ENCODE measurements at places on chromosomes 2 and 18.

GRCh38 chr2:108960006-108960405, 29.0 kb downstream of the EDAR start:
- no peak for DNase-seq

DNA sequence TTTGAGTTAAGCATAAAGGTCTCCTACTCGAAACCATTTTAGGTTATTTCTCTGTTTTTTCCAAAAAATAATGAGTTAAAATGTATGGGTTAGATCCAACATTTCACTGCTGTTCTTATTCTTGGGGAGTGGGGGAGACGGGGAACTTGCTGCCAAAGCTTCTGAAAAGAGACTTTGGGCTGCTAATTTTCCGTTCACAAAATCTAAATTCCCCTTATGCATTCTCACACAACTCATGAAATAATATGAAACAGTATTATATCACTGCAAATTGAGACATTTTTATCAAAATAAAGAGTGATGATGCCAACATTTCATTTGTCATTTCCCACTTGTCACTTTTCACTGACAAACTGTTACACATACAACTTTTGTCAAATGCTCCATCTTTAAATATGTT, 7.8 kb downstream of the SATB2 start:
- no peak for DNase-seq

DNA sequence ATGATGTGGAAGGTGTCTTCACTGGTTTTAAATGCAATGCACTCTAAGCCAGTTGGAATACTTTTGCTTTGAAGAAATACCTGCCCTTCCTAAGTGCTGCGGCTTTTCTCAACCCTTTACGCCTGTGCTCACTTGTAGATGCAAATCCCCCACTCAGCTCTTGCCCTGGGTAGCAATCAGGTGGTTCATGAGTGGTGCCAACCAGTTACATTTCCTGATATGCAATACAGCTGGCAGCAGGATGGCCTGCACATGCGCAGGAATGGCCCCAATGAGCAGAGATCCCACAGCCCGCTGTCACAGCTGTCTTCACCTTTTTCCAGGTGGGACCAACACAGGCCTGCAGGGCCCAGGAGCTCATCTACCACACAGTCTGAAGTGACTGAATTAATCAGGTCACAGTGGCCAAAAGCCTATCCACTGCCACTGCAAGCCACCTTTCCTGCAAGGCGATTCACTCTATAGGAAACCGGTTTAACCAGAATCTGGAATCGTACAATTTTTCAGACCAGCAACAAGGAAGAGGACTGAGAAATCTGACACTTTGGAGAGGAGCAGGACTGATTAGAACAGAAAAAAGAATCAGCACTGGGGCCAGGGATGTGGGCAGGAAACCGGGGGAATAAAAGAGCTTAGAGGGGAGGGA, 247.8 kb downstream of the MYT1L start:
- no peak for DNase-seq

- DNase-seq: no peak
Measured at GRCh38 chr18:3547891-3548615, 98.1 kb downstream of the TGIF1 start.

- DNase-seq: no peak
Measured at GRCh38 chr2:127818794-127819425, 7.9 kb upstream of the WDR33 start.

DNA sequence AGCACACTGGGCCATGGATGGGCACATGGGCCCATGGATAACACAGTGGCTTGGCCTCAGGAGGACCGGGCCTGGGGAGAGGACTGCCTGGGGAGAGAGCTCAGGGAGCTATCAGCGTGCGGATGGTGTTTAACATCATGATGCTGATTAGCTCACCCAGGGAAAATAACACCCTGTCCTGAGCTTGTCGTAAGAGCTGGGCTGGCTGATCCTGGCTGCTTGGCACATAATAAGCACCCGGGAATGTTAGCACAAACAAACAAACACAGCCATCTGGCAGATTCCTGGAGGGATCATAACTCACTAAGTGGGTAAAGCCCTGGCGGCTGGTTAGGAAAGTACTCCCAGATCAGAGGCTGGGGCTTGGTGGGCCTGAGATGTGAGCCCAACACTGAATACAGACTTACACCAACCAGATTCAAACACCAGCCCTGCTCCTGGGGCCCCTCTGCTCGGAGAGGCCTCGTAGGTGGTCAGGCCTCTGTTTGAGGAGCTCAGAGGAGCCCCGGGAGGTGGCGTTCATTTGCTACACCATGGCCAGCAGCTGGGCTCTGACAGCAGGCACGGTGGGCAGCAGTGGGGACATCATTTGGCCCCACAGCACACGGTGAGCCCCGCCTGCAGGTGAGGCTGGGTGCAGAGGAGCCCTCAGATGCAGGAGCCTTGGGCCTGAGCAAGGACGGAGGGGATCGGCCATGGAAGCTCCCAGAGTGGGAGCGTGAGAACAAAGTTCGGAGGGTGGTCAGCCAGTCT, 193.4 kb upstream of the HDAC4 start:
- no peak for DNase-seq
